ENCODE measurements at places on chromosomes 1 and 21.

- no peak for DNase-seq
Observed at GRCh38 chr1:73813236-73813635, 384.7 kb downstream of the LRRIQ3 start.

GRCh38 chr1:8818325-8818775 is 910 bp upstream of the RERE start:
- peak; percentile 66 for DNase-seq

- peak; percentile 98 for DNase-seq
Observed at GRCh38 chr1:151539321-151540020, 638 bp upstream of the TUFT1 start.

GRCh38 chr1:234727018-234727940 is 117.3 kb upstream of the IRF2BP2 start:
- no peak for DNase-seq

GRCh38 chr1:77370161-77370560 is 88.3 kb downstream of the AK5 start:
- no peak for DNase-seq
